Heart left ventricle (tissue), 16 donors: ENCODE measurements at places on chromosomes 7 and 10.

DNA sequence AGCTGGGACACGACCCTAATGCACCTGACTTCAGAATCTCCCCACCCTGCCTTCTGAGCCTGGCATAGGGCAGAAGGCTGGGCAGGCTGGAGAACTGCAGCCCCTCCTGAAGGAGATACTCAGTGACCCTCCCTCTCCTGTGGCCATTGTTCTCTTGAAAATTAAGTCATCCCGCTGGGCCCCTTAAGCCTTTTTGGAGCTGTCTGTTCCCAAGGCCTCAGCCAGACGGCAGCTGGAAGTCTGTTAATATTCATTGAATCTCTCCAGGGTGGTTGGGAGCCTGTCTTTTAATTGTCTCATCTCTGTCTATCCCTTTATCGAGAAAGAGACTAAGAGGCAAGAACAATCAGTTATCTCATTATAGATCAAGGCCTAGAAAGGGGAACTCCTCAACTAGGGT lies 118.1 kb upstream of the PCBD1 start:
- no peak for DNase-seq

- no peak for DNase-seq
Observed at GRCh38 chr7:44695756-44696155, 52.9 kb upstream of the ZMIZ2 start.

DNA sequence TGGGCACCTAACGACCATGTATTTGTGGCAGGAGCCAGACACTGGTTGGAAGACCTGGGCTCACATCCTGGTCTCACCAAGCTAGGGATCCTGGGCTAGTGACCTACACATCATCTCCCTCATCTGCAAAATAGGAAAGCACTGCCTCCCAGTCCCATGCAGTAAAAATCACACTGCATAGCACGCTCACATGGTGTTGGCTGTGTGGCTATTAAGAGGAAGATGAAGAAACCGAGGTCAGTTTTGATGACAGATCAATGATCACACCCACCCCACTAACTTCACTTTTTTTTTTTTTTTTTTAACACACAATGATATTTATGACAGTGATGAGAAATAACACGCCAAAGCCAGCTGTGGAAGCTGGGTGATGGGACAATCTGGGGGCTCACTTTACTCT lies 146.5 kb downstream of the RNF216 start:
- DNase-seq: no peak

- no peak for DNase-seq
Observed at GRCh38 chr10:28587970-28588290, 55.0 kb downstream of the WAC start.

GRCh38 chr10:126350216-126350992 lies 37.9 kb downstream of the ADAM12 start:
- DNase-seq: no peak

DNA sequence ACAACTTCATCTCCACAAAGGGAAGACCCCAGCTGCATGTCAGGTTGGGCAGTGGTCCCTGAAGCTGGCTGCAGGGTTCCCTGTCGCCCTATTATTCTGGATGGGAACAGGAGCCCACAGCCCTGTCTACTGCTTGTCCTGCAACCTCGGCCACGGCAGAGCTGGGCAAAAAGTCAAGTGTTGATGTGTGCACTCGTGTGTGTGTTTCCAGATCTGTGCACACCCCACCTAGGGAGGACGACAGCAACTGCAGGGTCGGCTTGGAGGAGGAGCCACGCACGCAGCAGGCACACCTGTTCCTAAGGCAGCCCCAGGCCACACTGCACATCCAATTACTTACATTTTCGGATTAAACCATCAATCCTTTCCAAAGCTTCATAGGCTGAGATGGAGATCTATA lies 23.6 kb downstream of the PITRM1 start:
- no peak for DNase-seq
